Activated CD8-positive, alpha-beta memory T cell treated with anti-CD3 and anti-CD28 coated beads, Interleukin-2, amount 50 U/mL, for 48 hours (primary cell): ENCODE measurements at places on chromosomes 2 and 18.

DNA sequence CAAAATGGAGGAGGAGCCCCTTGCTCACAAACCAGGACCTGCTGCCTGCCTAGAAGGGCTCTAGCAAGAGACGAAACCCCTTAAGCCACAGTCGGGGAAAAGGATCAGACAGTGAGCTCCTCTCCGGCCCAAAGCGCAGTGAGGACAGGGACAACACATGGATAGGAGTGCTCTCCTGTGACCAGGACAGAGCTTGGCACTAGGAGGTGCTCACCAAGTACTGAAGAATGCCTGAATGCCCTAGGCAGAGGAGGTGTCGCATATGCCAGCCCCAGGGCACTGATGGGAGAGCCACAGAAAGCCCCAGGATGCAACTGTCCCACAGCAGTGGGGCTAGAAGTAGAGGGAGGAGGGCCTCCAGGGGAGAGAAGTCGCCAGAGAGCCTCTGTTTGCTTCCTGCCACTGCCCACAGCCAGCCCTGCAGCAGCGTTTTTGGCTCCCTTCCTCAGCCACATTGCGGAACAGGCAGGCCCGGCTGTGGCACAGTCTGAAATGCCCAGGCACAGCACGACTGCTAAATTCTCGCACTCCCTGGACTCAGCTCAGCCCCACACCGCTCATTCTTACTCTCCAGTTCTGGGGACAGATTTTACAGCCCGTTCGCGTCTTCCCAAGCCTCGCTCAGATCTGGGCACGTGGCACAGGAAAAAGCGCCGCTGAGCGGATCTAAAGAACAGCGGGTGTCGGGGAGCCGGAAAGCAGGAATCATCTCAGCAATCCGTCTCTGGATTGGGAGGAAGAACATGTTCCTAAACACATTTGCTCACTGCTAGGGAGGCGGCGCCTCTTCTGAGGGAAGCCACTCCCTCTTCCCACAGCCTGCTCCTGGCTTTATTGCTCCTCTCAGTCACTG is 98.7 kb upstream of the POU3F3 start:
- DNase-seq, result no peak

DNA sequence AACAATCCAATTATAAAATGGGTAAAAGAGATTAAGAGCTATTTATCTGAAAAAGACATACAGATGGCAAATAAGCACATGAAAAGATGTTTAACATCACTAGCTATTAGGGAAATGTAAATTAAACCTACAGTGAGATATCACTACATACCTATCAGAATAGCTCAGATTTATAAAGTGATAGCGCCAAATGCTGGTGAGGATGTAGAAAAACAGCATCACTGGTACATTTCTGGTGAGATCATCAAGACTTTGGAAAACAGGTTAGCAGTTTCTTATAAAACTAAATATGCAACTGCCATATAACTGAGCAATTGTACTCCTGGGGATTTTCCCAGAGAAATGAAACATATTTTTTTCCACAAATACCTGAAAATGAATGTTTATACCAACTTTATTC is 100.4 kb downstream of the ACOXL start:
- no peak for DNase-seq

GRCh38 chr2:217610401-217610814 is 392.4 kb downstream of the TNS1 start:
- peak; percentile 67 for DNase-seq

DNA sequence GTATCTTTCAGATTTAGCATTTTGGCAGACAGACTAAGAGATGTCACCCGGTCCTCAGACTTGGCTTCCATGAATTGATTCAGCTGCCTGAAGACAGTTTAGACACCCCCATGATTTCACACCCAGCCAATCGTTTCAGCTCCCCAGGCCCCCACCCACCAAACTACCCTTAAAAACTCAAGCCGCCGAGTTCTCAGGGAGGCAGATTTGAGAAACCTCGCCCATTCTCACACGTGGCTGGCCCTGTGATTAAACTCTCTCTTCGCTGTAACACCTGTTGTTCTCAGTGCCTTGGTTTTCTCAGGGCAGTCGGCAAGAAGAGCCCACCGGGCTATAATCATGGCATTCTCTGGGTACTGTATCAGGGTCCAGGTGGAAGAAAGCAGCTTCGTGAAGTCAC is 35.2 kb downstream of the UXS1 start:
- DNase-seq, result no peak

- DNase-seq, result no peak
These were observed 14.2 kb upstream of the DSG1 start for GRCh38 chr18:31303771-31304170.

DNA sequence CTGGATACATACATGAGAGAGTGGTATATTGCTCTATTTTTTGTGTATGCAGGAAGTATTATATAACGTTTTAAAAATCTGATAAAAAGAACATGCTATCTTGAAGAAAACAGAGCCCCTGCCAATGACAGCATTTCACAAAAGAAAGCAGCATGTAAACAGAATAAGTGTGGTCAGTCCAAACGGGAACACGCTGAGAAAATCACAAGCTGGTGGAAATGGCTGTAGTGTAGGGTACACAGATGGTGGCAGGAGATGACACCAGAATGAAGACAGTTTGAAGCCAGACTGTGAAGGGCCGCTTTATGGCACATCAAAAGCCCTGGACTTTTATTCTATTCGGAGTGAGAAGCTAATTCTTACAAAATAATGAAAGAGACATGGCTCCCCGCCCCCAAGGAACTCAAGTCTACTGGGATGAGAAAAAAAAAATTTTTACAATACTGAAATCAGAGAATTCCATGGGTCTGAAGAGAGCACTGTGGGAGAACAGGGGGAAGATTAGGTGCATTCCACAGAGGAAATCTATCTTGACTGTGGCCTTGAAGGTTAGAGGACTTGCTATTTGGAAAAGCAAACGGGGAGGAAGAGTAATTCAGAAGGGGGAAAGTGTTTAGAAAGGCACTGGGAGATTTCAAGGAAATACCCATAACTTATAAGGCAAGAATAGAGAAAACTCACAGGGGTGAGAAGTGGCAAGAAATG is 217.7 kb upstream of the SMAD7 start:
- no peak for DNase-seq

DNA sequence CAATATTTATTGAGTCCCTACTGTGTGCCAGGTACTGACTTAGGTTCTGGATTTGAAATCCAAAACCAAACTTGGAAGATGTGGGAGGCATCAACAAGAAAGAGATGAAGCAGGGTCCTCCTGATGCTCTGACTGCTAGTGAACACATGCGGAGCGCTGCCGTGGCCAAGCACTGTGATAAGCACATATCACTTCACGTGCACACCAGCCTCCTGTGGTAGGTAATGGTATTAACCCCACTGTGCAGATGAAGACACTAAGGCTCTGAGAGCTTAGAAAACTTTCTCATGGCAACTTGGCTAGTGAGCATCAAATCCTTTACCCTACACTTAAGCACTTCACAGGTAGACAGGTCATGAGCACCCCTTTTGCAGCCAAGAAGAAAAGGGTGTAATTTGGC is 216.1 kb downstream of the HAUS1 start:
- no peak for DNase-seq

DNA sequence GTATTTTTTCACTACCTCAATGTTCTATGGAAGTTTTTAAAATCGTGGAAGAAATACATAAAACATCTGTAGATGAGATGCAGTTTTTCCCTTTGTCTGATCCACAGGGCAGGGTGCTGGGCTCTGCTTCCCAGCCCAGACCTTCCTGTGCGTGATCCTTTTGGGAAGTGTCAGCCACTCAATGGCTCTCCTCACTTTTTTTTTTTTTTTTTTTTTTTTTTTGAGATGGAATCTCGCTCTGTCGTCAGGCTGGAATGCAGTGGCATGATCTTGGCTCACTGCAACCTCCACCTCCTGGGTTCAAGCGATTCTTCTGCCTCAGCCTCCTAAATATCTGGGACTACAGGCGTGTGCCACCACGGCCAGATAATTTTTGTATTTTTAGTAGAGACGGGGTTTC is 32.8 kb downstream of the SOWAHC start:
- DNase-seq, result no peak

DNA sequence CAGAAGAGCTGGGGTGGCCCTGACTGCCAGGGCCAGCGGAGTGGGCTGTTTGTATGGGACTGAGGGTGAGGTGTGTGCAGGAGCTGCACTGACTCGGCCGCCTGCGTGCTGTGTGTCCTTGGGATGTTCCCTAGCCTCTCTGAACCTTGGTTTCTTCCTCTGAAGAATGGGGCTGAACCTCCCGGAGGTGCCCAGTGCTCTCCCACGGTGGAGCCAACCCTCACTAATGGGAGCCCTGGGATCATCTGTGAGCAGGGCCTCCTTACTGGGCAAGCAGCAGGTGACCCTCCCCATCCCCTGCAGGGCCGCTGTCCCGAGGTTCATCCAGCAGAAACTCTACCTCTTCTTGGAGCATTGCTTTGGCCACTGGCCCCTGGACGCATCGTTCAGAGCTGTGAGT is 11.7 kb upstream of the CCDC74A start:
- DNase-seq, result no peak

DNA sequence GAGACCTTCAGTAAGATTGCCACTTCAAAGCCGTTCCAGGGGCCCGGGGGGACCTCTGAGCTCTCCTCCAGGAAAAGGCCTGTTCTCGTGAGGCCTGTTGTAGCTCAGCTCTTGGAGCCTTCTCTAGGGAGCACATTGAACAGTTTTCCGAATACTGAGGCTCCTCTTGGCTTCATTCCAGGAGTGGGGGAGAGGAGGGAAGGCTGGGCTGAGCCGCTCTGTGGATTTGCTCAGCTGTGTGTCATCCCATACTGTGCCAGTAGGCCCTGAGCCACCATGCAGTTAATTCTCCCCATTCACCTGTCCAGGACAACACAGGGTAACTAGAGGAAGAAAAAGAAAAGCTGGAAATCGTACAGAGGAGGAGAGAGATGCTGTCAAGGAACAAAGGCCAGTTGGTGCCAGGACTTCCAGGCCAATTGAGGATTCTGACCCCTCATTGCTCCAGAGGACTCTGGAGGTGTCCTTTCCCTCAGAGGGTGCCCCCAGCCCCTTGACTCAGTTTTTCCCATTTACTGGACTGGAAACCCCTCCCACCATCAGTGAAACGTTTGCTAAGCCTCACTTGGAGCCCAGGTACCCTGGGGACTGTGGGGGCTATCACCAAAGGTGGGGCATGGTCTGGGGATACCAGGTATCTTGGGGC is 41.4 kb downstream of the HS1BP3 start:
- DNase-seq, result no peak

- DNase-seq, result no peak
These were observed 32.7 kb downstream of the SIX3 start for GRCh38 chr2:44974064-44974715.

DNA sequence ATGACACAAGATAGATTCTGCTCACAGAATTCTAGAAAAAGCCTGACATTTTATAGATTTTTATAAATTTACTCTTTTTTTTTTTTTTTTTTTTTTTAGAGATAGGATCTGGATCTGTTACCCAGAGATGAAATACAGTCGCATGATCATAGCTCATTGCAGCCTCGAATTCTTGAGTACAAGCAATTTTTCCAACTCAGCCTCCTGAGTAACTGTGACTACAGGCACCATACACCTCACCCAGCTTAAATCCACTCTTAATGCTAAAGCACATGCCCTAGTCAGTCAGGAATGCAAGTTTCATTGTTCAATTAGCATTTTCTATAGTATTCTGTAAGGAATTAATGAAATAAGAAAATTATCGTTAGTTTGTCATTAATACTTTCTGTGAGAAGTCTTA is 32.1 kb upstream of the WDR75 start:
- DNase-seq, result no peak

GRCh38 chr2:1686784-1687105 is 57.6 kb downstream of the PXDN start:
- no peak for DNase-seq

- no peak for DNase-seq
These were observed 13.6 kb downstream of the LYPD1 start for GRCh38 chr2:132656266-132656975.

DNA sequence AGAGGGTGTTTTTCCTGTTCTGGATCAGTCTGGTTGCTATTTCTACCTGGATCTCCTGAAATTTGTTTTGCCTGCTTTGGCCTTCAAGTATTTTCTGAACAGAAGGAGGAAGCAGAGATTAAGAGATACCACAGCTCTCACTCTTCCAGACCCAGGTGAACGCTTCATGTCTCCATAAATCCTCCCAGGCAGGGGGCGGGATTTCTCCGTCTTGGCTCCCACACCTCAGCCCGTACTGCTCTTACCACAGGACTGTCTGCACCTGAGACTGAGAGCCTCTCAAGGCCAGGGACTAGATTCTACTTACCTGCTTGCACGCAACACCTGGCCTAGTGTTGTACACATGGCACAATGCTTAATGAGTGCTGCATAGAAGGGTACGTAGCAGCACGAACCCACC is 59.9 kb upstream of the LRPPRC start:
- no peak for DNase-seq

DNA sequence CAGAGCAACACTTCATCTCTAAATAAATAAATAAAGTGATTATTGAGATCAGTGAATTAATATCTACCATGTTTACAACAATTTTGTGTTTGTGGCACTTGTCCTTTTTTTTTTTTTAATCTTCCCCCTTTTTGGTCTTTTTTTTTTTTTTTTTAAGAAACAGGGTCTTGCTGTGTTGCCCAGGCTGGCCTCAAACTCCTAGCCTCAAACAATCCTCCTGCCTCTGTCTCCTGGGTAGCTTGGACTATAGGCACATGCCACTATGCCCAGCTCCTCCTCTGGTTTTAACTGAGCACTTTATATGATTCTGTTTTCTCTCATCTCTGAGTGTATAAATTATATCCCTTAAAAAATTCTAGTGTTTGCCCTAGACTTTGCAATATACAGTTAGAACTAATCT is 30.3 kb downstream of the SLC4A5 start:
- no peak for DNase-seq

DNA sequence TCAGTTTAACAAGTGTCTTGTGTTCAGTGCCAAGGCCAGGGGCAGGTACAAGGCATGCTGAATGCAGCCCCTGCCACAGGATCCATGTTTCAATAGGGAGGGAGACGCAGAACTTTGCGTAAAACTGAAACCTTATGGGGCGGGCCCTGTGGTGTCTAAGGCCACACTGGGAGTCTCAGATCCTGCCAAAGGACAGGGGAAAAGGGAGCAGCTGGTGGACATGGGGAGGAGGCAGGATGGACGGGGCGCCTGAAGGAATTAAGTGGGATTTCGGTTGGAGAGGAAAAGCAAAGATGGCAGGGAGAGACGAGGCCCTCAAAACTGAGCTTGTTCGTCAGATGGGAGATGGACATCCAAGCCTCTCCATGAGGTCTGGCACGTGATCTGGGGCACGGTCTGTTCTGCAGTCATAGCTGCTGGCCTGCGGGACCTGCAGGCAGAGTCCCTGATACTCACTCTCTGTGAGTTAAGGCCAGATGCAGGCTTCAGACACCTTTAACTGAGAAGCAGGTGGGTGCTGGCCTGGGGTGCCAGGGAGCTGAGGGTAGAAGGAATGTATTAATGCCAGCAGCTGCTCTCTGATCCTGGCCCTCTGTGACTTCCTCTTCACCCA is 48.8 kb downstream of the TCF7L1 start:
- no peak for DNase-seq

GRCh38 chr18:21943456-21943855 is 202.9 kb downstream of the MIB1 start:
- no peak for DNase-seq

GRCh38 chr2:167183931-167184330 is 295.7 kb downstream of the XIRP2 start:
- DNase-seq, result no peak
